Stromal cell of bone marrow (primary cell): ENCODE measurements at places on chromosomes 3 and 15.

DNA sequence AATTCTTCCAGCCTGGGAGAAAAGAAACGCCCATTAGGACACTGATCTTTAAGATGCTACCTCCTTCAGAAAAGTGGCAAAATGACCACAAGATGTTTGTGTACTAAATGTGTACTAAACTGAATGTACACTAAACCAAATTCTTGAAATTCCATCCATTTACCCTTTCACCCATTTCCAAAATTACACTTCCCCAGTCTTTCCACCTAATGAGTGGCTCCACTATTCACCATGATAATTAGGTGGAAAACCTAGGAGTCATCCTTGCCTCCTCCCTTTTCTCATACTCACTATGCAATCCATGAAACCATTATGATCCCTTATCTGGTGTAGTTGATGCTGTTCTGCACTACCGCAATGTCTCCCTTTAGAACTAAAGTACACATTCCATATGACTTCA is 452.1 kb upstream of the THBS1 start:
- no peak for DNase-seq

DNA sequence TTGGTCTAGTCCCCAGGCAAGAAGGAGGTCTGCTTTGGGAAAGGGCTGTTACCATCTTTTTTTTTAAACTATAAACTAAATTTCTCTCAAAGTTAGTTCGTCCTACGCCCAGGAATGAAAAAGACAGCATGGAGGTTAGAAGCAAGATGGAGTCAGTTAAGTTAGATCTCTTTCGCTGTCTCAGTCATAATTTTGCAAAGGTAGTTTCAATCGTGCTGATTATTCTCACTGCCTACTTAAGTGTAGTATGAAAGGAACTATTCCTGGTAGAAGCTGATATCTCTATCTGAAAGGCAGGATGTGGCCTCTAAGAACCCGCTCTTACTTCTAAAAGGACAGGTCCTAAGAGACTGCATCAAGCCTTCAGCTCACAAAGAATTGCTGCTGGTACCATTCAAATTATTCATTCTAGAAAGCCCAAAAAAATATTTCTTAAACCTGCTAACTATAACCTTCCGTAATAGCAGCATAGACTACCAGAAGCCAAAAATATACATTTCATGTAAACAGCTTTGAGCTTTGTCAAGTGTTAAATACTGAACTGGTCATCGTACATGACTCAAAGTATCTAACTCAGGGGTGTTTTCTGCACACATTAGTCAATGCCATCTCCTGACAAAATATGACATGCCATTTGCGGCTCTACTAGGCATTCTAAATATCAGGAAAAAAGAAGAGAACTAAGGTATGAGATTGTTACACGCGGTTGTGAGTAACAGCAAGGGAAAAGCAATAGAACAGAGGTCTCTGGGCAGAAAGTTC is 96.0 kb upstream of the CCDC80 start:
- DNase-seq = no peak

DNA sequence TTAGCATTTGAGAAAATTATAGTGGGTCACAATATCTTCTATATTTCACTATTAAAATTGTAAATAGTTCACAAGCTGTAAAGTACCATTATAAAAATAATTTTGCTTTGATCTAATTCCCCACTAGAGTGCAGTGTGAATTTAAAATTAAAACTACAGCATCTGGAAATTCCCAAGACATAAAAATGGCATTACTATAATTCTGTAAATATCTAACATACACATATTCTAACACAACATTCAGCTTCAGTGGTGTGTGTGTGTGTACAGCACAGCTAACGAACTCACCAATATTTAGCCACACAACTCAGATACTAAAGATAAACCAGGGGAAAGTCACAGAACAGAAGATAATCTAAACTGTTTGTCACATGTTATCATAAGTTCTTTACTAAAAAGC is 424.9 kb upstream of the ZNF385D start:
- peak; percentile 4 for DNase-seq

DNA sequence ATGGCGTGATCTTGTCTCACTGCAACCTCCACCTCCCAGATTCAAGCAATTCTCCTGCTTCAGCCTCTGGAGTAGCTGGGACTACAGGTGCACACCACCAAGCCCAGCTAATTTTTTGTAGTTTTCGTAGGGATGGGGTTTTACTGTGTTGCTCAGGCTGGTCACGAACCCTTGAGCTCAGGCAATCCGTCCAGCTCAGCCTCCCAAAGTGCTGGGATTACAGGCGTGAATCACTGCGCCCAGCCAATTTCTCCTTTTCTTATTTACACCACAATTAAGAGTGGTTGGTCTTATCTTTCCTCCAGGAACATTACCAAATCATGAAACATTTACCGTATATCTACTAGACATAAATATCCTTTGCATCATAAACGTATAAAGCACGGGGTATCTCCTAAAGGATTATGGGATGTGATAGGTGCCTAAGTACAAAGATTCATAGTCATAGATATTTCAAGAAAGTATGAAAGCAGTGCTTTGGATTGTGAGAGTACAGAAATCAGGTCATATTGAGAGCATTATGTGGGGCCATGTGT is 194.5 kb downstream of the RBMS3 start:
- DNase-seq = no peak

GRCh38 chr3:159936541-159936940 is 52.1 kb upstream of the IL12A start:
- no peak for DNase-seq
